ENCODE measurements at places on chromosomes 4 and X.

- DNase-seq, result no peak
Measured at GRCh38 chrX:9461087-9461486, 3.8 kb upstream of the TBL1X start.

DNA sequence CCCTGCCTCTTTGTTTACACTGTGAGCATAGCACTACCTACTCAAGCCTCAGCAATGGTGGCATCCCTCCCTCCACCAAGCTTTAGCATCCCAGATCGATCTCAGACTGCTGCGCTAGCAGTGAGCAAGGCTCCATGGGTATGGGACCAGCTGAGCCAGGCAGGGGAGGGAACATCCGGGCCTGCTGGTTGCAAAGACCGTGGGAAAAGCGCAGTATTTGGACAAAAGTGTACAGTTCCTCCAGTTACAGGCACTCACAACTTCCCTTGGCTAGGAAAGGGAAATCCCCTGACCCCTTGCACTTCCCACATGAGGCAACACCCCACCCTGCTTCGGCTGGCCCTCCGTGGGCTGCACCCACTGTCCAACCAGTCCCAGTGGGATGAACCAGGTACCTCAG, 26.5 kb downstream of the EGF start:
- no peak for DNase-seq

DNA sequence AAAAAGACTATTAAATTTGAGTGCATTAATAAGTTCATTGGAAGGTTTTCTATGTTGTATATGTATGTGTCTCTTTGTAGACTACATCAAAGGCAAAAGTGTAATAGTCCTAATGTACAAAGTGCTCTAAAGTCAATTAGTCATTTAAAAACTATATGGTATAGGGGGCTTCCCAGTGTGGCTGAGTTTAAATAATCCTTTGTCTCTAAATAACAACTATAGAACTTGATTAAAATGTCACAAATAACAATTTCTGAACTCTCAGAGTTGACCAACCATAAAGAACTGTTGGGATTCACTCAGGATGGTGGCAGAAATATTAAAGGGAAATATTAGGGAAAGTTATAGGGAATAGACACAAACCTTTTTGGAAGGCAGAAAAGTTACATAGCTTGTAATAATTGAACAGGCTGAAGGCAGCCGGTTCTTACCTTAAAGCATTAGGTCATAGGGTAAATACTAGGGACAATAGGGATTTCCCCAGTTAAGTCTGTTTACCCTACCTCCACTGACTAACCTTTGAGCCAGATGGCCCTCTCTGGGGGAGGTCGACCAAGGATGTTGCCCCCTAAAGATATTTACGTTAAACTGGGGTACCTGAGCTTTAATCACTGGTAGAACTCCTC, 1054.2 kb downstream of the ARAP2 start:
- DNase-seq, result no peak

DNA sequence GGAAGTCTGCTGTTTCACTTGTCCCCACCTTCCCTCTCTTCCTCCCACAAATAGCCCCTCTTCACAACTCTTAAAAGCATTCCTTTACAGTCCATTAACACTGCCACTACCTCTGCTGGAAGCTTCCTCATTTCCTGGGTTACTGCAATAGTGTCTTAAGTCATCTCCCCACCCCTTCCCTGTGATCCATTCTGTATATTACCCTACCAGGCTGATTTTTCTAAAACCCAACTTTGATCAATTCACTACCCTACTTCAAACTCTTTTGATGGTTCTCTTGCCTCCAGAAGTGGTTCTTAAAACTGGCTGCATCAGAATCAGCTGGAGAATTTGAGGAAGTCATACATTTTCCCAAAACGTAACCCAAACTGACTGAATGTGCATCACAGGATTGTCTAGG, 8.8 kb upstream of the XIAP start:
- DNase-seq, result no peak

DNA sequence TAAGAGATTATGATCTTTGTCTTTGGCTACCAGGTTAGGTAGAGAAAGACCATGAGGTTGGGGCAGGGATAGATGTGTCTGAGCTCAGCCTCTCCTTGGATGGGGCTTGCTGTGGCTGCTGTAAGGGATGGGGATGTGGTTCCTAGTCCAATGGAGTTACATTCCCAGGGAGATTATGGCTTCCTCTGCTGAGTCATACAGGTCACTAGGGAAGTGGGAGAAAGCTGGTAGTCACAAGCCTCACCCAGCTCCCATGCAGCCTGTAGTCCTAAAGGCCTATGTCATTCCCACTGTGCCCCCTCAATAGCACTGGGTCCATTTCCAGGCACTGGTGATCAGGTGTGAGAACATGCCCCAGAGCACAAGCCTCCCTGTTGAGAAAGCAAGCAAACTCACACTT, 70.6 kb upstream of the CENPE start:
- DNase-seq, result no peak

DNA sequence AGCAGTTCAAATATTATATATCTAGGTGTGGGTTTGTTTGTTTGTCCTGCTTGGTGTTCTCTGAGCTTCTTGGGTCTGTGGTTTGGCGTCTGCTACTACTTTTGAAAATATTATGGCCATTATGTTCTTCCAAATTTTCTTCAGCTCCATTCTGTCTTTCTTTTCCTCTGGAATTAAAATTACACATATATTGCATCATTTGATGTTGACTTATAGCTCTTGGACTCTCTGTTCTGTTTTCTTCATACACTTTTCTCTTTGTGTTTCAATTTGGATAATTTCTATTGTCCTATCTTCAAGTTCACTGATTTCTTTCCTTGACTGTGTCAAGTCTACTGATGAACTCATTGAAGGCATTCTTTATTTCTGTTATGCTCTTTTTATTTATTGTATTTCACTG, 65.2 kb upstream of the ZNF81 start:
- DNase-seq, result no peak

GRCh38 chr4:170170861-170171260, 81.1 kb upstream of the AADAT start:
- DNase-seq, result no peak

Data from activated CD8-positive, alpha-beta memory T cell treated with anti-CD3 and anti-CD28 coated beads for 1 hour (primary cell).